ENCODE measurements at places on chromosomes 1 and 21. TPM values are rescaled to one million over a fixed set of nuclear protein-coding genes. Genes with fewer than 3 reads are reported as not detected.

PINK1 gene
- total RNA-seq: 151 TPM

CRP gene
- not detected for total RNA-seq

SYCP1 gene
- total RNA-seq: not detected

FCGR2B gene
- not detected for total RNA-seq

STUM gene
- not detected for total RNA-seq

RPTN gene
- total RNA-seq: not detected

- DNase-seq: no peak
Measured at GRCh38 chr1:48773133-48773532, 3.6 kb downstream of the BEND5 start.

DNA sequence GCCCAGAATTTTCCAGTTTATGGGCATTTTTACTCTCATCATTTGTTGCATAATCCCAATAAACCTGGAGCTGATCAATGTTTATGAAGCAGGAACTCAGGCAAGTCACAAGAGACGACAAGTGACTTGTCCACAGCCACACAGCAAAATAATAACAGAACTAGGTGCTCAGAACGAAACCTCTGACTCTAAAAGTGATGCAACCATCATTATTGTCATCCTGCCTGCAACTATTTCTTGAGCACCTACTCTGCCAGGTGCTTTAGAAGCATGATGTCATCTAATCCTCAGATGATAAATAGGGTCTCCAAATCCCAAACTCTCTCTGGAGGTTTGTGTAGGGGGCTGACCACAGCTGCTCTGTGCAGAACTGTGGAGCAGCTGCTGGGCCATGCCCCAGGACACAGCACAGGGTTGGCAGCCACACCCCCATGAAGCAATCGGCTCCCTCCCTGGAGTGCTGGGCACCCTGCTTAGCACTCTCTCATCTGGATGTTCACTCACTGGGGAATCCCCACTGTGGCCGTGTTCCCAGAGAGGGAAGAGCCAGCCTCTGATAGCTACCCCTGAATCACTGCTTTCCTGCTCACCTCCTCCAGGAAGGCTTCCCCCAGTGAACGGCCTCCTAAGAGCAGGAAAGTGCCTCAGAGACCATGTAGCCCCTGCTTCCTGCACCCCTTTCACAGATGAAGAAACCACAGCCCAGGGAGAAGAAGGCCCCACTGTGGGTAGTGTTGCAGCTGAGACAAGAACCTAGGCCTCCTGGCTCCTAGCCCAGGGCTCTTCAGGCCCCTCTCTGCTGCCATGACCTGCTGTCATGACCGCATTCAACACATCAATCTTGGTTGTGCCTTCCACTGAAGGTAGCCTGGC, 2.1 kb downstream of the TTC22 start:
- peak; percentile 40 for DNase-seq

GRCh38 chr1:154742606-154743005, 127.5 kb downstream of the KCNN3 start:
- DNase-seq: no peak

DNA sequence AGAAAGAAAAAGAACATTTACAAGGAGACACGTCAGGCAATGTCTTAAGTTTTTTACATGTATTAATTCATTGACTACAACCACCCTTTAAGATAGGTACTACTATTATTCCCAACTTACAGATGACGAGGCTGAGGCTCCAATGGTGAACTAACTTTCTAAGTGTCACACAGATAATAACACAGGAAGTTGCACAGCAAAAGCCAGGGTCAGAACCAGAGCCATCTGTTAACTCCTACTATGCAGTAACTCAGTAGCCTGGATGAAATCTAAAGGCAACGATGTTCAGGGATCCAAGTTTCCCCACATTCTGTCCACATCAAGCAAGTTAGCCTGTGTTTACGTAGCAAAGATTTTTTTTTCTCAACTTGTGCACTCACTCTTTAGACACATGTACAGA, 371.7 kb downstream of the PTPRC start:
- DNase-seq: no peak

GRCh38 chr1:231116738-231117137, 45.1 kb upstream of the TRIM67 start:
- DNase-seq: no peak

DNA sequence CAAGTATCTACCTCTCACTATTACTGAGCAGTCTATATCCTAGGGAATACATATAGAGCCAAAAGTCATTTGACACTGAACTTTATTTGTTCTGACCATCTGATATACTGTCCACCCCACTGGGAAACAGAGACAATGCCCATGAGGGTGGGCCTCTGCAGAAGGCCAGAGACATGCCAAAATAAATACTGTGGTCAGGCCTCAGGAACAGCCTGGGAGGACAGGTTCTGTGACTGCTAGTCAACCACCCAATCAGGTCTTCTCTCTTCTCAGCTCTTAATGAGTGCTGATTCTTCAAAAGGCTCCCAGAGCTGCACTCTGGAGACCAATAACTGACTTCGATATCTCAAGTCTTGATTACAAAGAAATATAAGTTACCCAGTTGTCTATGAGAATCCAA, 5.5 kb upstream of the ANKRD35 start:
- DNase-seq: peak; percentile 29

DNA sequence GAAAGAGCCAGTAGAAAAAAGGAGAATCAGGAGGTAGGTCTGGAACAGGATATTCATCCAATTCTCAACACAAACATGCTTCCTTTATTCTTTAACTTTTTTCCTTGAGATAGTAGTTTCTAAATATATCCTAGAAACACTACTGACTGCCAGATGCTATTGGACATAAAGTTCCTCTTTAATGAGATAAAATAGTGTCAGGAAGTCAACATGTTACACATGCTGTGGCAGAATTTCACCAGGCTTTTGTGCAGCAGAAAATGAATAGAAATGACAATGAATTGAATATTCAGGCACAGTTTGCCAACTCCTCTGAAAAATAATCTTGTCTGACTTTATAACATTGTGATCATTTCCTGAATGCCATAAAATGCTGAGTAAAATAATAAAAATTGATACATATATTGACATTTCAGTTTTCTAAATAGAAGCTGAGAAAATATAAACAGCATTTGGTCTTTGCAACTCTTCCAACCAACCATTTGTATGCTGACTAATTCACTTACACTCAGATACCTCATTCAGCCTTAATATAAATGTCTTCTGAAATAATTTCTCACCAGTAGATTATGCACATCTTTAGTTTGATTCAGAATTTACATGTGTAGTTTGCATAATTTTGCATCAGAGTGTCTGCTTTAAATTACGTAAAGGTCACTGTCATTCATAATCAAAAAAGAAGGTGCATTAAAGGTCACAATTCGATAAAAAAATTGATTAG, 486.1 kb upstream of the ADGRL2 start:
- DNase-seq: no peak

DNA sequence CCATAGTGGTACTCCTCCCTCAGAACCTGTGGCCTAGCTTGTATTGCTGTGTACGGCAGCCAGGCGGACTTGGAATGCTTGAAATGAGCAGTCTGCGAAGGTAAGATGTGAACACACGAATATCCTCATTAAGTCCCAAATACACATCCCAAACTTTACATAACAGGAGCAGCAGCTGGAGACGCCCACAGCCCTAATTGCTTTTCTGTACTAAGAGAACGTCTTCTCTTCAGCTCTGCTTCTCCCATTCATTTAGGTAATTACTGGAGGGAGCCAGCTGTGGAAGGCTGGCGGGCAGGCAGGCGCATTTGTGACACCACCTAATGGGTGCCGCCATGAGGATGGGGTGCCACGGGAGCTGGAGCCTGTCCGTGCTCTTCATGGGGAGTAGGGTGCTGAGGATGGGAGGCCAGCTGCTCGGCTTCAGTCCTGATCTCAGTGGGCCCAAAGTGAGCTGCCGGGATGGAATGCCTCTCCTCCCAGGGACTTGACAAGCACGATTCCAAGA, 66.6 kb upstream of the POU3F1 start:
- DNase-seq: no peak

DNA sequence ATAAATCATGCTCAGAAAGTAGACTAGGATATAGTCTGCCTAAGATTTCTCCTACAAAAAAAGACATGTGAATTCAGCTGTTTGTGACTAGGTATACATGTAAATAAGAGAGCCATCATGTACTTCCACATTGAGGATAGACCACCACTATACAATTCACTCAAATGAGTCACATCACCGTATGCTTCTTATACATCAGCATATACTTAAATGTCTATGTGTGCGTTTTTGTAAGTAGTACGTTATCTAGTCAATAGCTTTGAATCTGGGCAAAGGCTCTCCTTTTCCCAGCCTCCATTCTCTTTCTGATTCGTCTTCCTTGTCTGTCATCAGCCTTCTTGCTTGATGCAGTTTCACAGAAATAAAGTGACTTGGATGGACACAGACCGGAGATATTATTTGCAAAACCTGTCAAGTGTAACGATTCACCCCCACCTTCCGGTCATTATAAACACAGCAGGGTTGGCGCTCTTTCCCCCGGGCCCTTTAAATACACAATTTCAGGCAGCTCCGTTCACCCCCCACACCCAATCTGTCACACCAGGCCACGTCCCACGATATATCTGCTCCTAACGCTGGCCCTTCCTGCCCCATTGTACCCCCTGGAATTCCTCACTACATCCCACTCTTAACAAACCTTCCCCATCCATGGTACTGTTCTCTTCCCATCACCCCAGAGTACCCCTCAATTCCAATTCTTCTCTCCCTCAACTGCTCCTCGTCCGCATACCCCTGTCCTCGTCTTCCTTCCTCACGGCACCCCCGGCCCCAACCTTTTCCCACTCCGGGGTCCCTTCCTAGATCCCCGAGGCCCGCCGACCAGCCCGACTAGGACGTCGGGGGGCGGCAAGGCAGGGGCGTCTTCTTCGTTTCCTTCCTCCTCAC, 636 bp downstream of the VAMP4 start:
- DNase-seq: peak; percentile 60

DNA sequence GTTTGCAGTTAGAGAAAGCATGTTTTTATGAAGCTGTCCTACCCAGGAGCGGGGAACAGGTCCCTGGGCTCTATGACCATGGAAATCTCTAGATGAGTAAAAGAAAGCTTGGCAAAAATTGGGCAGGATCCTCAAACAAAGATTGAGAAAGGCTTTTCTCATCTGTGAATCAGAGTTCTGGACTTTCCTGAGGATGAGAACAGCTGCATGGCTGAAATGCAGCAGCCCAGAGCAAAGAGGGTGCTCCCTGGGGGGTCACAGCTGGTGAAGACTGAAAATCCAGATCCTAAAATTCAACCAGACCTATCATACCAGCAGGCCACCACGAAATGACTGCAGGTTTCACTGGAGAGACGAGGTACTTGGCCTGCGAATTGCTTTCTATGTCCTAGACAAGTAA, 65.7 kb upstream of the APP start:
- DNase-seq: no peak
